ENCODE measurements at places on chromosomes 5 and 9. TPM values are rescaled to one million over a fixed set of nuclear protein-coding genes. Genes with fewer than 3 reads are reported as not detected.

UBLCP1 gene
- total RNA-seq = 27.9 TPM

- no peak for DNase-seq
- no peaks in the 10 kb centered on the region for H3K36me3 ChIP-seq
- no peak overlapping the region for H3K27ac ChIP-seq
- H3K4me3 ChIP-seq = no peak overlapping the region
Measured at GRCh38 chr5:24823625-24824024, 178.8 kb upstream of the CDH10 start.

TCF7 gene
- 265 TPM for total RNA-seq

CSF1R gene
- total RNA-seq = 7.6 TPM

RCL1 gene
- 19.6 TPM for total RNA-seq

Data from thymus (tissue), 14 donors.